SHP77 treated with DMSO at 0.1 percent for 48 hours (cell line): ENCODE measurements at places on chromosomes 1 and 21.

GRCh38 chr1:46219551-46220520 is 16.7 kb downstream of the LURAP1 start:
- DNase-seq: no peak

DNA sequence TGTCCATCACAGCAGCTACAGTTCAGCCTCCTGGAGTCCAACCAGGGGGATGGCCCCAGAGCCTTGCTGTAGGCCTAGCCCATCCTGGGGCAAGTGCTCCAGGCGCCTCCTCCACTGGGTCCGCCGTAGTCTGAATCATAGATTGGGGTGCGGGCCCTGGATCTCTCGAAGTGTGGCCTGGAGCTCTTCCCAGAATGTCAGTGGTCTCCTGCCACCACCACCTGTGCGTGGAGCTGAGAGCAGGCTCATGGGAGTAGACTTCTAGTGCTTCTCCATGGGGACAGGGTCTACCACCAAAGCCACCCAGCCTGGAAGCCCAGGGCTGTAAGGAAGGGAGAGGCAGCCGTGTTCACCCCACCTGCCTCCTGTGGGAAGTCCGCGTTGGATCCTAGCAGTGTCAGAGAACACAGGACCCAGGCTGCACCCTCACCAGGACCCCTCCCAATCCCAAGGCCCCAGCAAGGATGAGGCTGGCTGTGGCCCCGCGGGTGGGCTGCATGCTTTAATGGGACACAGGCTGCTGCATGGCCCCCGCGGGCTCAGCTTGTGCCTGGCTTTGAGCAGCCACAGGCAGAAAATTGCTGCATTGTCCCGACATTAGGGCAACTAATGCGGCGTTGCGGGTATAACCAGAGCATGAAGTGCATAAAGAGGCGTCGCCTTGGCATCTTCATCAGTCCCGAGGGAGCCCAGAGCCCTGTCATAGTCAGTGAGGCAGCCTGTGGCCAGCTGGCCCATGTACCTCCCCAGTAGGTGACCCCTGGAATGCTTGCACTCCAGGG is 735 bp upstream of the HES3 start:
- no peak for DNase-seq

DNA sequence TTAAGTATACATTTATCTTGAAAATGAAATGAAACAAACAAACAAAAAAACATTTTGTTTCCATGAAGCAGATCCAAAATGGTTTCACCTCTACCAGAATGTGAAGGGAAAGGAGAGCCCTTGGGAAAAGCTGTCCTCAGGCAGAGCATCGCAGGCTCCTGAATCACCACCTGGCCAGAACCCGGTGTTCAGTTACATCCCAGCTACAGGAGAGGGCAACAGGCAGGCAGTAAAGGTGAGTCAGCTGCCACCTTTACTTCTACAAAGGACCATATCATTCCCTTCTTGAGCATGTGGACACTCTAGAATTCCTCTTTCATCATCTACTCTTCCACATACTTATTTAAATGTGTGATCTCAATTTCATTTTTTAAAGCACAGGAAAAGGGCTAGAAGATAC is 151.2 kb downstream of the PIGK start:
- DNase-seq: no peak

GRCh38 chr1:173168941-173169340 is 38.2 kb downstream of the TNFSF4 start:
- DNase-seq: no peak

DNA sequence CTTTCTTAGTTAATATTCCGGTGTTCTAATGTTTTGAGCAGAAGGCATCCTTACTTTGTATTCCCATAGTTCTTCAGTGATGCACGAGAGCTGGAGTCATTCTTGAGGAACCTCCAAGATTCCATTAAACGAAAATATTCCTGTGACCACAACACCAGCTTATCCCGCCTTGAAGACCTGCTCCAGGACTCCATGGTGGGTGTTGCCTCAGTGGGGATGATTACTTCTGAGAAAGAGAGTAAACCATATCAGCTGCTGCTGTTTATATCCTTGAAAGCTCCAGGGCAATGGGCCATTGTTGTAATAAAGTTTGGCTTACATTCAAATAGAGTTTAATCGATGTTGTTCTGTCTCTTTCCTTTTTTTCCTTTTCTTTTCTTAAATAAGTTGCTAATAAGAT is 93.1 kb downstream of the MACF1 start:
- DNase-seq: no peak

- peak; percentile 54 for DNase-seq
Observed at GRCh38 chr1:147389532-147390184, 147.2 kb downstream of the CHD1L start.

GRCh38 chr1:109306832-109307273 is at the start of gene MYBPHL:
TSS of gene MYBPHL (minus strand) at chr1:109307011. CDS start at chr1:109306991, 20 bp downstream.
- no peak for DNase-seq

GRCh38 chr1:234132795-234133194 is 228.3 kb downstream of the SLC35F3 start:
- no peak for DNase-seq

GRCh38 chr1:186536273-186536890 is 75.5 kb upstream of the PDC start:
- DNase-seq: no peak

DNA sequence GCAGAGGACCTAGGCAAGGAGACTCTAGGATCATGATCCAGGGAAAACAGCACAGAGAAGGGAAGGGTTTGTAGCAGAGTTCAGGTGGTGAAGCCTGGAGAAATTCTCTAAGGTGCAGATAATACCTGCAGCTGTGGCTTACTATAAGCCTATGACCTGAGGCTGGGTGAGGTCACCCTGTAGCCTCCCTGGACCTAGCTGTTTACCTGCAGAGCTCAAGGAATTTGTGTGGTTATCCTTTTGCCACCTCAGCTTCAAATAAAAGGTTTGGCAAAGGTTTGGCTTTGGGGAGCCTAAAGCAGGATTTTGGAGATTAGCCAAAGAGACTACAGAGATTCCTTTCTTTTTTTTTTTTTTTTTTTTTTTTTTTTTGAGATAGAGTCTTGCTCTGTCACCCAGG is 79.5 kb upstream of the ZNF648 start:
- DNase-seq: no peak

- DNase-seq: no peak
Observed at GRCh38 chr1:185271921-185272320, 45.1 kb downstream of the IVNS1ABP start.

DNA sequence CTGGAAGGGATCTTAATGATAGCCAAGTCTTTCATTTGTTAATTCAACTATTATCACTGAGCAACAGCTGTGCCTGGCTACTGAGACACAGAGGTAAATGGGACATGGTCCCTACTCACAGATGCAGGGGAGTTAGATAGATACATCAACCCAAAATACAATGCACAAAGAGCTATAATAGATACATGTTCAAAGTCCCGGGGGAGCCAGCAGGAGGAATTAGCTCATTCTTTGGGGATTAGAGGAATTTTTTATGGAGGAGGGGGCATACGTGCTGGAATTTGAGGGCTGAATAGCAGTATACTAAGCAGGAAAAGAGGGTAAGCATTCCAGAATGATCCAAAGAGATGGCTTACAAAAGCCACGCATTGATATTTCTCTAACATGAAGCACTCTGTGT is 34.6 kb downstream of the C8B start:
- DNase-seq: no peak

DNA sequence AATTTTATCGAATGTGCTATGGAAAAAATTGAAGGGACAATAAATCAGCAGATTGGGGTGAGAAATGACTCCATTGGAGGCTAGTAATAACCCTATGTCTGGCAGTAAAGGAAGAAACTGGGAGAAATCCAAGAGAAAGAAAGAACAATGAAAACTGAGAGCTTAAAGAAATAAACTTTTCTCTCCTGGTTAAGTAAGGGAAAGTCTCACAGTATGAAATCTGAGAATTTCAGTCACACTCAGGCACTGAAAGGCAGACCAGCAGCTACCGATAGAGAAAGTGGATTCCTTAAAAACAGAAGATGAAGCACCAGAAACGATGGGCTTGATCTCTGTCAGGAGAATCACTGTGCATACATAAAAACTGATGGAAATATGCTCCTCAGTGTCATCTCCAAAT is 404.2 kb downstream of the PLPP3 start:
- DNase-seq: no peak

DNA sequence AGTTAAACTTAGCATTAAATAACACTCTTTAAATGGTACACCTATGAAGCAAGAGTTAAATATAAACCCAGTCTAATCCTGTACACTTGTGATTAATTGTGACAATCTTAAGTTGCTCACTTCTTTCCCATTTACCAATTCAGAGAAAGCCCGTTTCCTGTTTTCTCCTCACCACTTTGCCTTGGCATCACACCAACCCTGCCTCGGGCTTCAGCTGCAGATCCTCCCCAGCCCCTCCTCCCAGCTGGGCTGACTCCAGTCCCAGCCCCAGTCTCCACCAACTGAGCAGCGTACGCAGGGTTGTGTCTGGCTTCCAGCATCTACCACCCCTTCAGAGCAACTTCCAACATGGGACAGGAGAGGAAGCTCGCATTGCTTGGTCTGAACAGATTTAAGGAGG is 4.1 kb downstream of the PYCR2 start:
- DNase-seq: no peak

DNA sequence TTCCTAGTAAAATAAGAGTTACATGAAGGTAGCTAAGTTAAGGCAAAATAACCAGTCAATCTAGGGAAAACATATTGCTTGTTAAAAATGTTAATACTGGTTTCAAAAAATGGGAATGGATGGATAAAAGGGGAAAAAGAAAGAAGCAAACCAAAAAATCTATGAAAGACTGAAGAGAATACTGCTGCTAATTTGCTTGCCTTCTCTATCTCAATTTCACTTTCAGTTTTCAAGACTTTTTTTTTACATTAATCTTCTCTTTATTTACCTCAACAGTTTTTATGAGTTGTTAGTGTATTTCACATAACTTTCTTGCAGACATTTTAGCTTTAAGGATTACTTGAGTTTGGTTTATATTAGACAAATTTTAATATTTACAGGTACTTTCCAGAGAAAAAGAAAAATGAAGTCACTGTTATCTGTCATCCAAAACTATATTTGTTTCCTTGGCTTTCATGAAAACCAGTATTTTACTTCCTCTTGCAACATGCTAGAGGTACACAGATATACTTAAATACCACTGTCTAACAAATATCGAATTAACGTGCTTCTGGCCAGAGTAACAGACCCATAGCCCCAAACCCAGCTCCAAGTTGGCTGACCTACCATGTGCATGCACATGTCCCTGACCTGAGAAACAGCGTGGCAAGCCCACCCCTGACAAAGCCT is 70.7 kb downstream of the COL24A1 start:
- no peak for DNase-seq

DNA sequence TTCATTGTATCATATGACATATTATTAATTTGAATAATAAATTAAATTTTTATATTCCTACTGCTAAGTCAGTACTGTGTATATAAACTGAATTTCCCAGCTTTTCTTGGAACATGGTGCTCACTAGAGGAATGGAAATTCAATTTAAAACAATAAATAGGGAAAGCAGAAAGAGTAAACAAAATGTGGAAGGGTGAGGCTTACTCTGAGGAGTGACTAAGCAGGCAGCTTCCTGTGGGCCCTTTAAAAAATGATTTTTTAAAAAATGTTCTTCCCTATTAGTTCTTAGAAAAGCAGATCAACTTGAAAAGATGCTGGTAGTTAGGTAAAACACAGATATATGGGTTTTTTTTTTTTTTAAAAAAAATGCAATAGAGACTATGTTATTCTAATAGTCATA is 49.5 kb upstream of the S1PR1 start:
- DNase-seq: no peak
